Lower lobe of right lung (tissue), 2 donors: ENCODE measurements at places on chromosomes 4 and X.

DNA sequence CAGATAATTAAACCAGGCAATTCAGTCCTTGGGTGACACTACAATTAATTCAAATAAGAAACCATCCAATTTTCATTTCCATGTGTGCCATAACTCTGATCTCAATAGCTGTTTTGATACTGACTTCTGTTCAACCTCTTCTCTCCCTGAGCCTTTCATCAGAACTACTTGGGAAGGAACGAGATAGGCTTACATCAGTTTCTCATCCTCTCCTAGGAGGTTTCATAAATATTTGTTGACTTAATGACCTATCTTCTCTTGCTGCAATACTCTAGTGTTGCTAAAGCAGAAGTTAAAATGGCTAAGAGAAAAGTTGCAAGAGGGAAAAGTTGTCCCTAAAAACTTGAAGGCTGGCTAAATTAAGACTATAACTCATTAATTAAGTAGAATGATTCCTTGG lies 41.8 kb downstream of the PRKG2 start:
- no peak for DNase-seq

DNA sequence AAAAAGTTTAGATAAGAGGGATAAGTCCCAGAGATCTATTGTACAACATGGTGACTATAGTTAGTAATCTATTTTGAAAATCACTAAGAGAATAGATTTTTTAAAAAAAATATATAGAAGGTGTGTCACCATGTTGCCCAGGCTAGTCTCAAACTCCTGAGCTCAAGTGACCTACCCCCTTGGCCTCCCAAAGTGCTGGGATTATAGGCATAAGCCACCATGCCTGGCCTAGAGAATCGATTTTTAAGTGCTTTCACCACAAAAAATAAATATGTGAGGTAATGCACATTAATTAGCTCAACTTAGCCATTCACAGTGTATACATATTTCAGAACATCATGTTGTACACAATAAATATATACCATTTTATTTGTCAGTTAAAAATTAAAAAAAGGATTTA lies 56.7 kb upstream of the TBC1D9 start:
- DNase-seq, result no peak

GRCh38 chr4:92791871-92792440 lies 488.2 kb downstream of the GRID2 start:
- no peak for DNase-seq

- DNase-seq, result no peak
Observed at GRCh38 chr4:30856795-30857564, 136.8 kb downstream of the PCDH7 start.

DNA sequence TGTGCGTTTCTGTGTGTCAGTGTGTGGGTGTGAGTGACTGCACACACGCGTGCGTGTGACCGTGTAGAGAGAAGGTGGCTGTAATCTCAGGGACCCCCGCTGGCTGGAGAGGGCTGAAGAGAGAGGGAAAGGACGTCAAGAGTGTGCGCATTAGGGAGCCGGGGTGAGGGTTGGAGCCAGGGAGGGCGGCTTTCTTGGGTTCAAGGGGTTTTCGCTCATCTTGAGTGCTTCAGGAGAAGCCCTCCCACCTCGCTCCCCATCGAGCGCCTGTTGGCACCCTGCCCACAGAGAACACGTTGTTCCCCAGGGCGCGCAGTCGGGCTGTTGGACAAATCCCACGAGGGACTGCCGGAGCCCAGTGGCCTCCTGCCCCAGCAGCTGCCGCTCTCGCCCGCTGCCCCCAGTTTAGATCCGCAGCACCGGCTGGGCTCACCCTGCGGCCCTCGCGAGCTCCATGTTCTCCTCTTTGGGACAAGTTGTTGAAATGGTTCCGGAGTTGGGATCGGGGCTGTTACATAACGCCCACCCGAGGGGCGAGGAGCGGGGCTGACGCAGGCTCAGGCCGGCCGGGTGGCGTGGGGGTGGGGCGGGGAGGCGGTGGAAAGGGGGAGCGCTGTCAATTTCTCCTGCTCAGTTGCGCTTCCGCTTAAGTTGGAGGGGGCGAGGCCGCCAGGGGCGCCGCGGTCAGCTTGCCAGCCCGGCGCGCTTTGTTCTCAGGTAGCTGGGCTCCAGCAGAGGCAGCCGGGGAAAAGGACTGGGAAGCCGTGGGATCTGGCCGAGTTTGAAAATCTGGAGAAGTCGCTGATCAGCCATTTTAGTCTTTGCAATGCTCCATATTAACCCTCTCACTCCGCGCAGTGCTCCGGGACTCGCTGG lies 1.6 kb downstream of the GRIA2 start:
- DNase-seq, result no peak

DNA sequence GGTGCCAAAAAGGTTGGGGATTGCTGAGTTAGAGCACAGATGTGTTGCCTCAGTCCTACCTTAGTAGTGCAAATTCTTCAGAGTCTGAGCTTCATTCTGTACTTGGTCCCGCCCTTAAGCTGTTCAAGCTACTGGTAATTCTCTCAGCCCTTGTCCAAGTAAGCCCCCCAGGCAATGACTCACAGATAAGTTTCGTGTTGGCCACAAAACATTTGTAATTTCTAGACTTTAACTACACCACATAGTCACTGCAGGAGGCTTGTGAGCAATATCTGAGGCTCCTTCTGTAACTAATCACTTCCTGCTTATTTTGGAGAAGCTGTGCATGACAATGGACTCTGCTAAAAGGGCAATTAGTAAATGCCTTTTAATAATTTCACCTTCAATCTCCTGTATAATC lies 1420.5 kb downstream of the PCDH7 start:
- no peak for DNase-seq

DNA sequence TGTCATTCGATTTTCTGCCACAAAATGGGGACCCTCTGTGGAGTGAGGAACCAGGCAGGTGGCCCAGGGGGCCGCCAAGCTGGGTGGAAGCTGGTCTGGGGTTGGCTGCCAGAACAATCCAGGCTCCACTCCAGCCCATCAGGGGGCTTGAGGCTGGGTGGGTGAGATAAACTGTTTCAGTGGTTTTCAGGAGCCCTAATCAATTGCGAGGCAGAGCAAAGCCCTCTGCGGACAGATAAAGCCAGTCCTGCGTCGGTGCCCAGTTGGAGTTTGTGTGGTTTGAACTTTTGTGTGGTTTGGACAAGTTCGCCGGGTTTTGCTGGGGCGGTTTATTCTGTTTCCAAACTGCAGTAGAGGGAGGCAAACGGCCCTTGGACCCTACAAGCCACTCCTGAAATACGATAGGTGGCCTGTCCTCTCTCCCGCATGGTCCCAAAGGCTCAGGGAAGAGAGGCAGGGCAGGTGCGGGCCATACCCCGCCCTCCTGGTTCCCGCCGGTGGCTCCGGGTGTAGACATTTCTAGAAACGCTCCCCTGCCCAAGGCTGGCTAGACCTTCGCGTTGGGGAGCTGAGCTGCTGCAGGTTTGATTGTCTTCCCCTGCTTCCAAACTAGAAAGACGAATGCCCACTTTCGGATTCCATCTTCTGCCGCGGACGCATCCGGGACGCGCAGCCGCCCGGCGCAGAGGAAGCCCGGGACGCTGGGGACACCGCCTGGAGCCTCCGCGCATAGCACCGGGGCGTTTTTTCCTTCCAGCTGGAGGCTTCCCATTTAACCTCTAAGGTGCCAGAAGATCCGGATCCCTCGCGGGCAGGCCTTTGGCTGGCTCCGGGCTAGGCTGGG lies 169.0 kb upstream of the BCOR start:
- peak; percentile 72 for DNase-seq

- DNase-seq, result peak; percentile 50
Observed at GRCh38 chr4:2042204-2042946, 16.8 kb upstream of the NAT8L start.

GRCh38 chr4:56860781-56861180 lies 39.3 kb upstream of the SPINK2 start:
- no peak for DNase-seq

- DNase-seq, result no peak
Observed at GRCh38 chrX:39779952-39780783, 317.6 kb downstream of the BCOR start.

- no peak for DNase-seq
Observed at GRCh38 chr4:6851962-6852361, 57.7 kb upstream of the TBC1D14 start.

- DNase-seq, result no peak
Observed at GRCh38 chr4:78796526-78796925, 20.4 kb downstream of the BMP2K start.

- DNase-seq, result peak; percentile 51
Observed at GRCh38 chrX:134670134-134670924, 12.1 kb upstream of the PLAC1 start.

- peak; percentile 82 for DNase-seq
Observed at GRCh38 chr4:8403173-8403753, 37.3 kb downstream of the ACOX3 start.

DNA sequence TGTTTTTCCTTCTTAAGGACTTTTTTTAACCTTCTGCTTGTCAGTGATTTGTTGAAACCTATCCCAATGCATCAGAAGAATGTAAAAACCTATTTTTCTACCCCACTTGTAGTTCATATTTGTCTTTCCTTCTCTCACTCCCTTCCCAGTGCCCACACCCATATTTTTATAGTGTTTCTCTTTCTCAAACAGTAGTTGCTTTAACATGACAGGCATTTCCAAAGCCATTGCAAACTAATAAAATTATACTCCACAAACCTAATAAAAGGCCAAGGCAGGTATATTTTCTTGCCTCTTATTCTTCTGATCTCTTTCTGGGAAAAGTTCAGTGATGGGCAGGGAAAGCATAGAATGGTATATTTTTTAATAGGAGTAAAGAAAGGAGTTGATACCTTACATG lies 35.7 kb upstream of the FHDC1 start:
- no peak for DNase-seq

DNA sequence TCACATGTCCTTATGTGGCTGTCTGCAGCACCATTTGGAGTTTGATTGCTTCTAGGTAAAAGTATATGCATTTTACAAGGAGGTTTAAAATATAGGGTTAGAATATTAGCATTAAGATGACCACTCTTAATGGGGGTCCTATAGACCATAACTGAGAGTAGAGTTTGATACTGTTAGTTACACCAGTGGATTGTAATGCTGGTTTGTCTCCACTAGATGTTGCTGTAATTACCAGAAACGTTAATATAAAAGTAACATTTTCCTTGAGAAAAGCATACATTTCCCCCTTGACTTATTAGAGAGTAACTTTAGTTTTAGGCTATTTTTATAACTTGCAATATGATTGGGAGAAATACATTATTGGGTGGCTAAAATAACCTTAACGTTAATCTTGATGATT lies 93.0 kb downstream of the ZXDA start:
- no peak for DNase-seq

- DNase-seq, result no peak
Observed at GRCh38 chr4:16685536-16685935, 212.9 kb downstream of the LDB2 start.

DNA sequence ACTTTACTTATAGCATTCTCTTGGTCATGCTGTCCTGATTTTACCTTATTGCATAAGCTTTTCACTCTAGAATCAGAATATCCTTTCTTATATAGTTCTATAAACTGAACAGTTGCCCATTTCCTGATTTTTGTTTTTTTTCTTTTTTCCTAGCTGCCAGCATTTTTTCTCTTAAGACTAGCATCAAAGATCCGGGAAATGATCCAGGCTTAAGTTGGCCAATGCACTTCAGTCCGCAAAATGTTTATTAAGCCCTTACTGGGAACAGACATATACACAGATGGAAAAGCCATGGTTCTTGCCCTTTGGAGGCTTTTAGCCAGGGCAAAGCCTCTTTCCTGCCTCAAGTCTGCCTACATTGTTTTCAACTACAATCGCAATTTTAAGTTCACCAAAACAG lies 10.1 kb upstream of the BMP2K start:
- DNase-seq, result no peak

DNA sequence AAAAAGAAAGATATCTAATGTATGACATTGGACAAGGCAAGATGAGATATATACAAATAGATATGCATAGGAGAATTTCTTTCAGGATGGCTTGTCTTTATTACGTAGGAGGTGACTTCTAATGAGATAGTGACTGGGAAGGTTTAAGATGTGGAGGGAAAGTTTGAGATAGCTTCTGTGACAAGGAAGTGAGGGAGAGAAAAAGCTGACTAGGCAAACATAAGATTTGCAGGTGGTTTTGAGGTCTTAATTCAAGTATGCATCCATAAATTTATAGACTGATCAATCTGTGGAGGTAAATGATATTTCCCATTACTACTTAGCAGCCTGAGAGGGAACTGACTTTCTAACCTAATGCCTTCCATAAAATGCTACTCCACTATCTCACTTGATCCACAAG lies 29.0 kb upstream of the MAGEB18 start:
- DNase-seq, result no peak

- no peak for DNase-seq
Observed at GRCh38 chr4:129550281-129550785, 454.4 kb downstream of the C4orf33 start.

- DNase-seq, result no peak
Observed at GRCh38 chrX:153338836-153339235, 4.9 kb downstream of the ZNF275 start.

- no peak for DNase-seq
Observed at GRCh38 chr4:37431417-37431743, 186.8 kb downstream of the NWD2 start.

GRCh38 chr4:186702297-186702696 lies 21.4 kb downstream of the FAT1 start:
- DNase-seq, result no peak

GRCh38 chr4:183798301-183799253 lies 106.5 kb upstream of the STOX2 start:
- DNase-seq, result peak; percentile 55

DNA sequence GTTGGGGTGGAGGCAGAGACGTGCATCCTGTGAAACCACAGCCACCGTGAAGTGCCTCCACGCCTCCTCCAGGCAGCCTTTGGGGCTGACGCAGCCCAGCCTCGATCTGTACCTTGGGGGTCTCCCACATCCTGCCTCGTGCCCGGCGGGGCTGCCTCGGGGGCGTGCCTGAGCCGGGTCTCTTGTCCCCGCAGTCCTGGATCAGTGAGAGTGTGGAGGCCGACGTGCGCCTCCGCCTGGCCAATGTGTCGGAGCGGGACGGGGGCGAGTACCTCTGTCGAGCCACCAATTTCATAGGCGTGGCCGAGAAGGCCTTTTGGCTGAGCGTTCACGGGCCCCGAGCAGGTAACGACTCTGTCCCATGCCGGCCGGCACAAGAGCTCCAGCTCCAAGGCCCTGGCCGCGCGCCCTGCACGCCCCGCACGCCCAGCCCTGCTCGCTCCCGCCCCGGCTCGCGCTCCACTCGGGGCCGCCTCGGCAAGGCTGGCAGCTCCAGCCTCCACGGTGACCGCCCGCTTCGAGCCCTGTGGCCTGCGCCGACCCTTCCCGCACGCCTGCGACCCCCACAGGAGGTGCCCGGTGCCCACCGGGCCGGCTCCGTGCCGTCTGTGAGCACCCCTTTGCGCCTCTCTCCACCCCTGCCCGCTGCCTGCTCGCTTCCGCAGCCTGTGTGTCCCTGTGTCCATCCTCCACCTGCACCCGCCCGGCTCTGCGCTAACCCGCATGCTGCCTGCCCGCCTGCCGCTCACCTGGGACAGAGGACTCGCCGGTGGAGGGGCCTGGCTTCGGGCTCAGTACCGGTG lies 9.8 kb downstream of the FGFR3 start:
- no peak for DNase-seq

DNA sequence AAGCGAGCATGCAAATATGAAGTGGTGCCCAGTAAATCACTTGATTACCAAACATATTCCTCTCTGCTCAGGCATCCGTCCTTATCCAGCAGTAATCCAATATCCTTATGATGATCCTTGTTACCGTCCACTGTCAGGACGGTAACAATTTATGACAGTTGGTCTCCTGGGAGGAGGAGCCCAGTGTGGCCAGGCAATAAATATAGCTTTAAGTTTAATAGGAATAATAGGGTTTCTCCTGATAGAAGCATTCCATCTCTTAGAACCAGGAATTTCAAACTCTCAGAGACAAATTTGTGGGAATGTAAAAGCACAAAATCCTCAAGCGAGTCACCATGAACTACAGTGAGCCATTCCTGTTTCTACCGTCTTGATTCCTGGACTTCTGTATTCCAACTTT lies 171.2 kb upstream of the IL15 start:
- no peak for DNase-seq

GRCh38 chr4:83212041-83212851 lies 72.4 kb downstream of the COQ2 start:
- no peak for DNase-seq
